Bronchus fibroblast of lung (primary cell): ENCODE measurements at places on chromosomes 16 and 17. TPM values are rescaled to one million over a fixed set of nuclear protein-coding genes. Genes with fewer than 3 reads are reported as not detected.

Gene DVL2
- total RNA-seq, result 57.5 and 65.3 TPM in 2 replicates

Gene C17orf107
- total RNA-seq, result 2.5 and 4.0 TPM in 2 replicates

Gene LSM12
- 43.7 and 45.0 TPM in 2 replicates for total RNA-seq

Gene OR3A3
- not detected in 2 replicates for total RNA-seq

Gene NME1
- total RNA-seq, result 290 and 317 TPM in 2 replicates

Gene FAM171A2
- total RNA-seq, result 6.2 and 7.4 TPM in 2 replicates

Gene CA5A
- not detected in 2 replicates for total RNA-seq

Gene AGRP
- total RNA-seq, result not detected in 2 replicates

Gene LMF1
- 15.1 and 16.4 TPM in 2 replicates for total RNA-seq

Gene RTN4RL1
- 0.30 and 0.34 TPM in 2 replicates for total RNA-seq

Gene SEZ6
- total RNA-seq, result not detected in 2 replicates

Gene ADGRG3
- total RNA-seq, result not detected in 2 replicates

Gene DCAF7
- total RNA-seq, result 26.3 and 26.4 TPM in 2 replicates

Gene CCL8
- total RNA-seq, result not detected in 2 replicates

Gene ZNF287
- total RNA-seq, result 5.7 and 6.2 TPM in 2 replicates

Gene EFNB3
- 0.67 and 0.89 TPM in 2 replicates for total RNA-seq

Gene ADAD2
- total RNA-seq, result not detected in 2 replicates

Gene NETO2
- 26.7 and 28.2 TPM in 2 replicates for total RNA-seq

Gene C16orf54
- total RNA-seq, result not detected in 2 replicates

Gene PIGW
- 6.7 and 7.7 TPM in 2 replicates for total RNA-seq

Gene BCO1
- not detected in 2 replicates for total RNA-seq

Gene CACNG5
- 0.17 TPM in 1 of 2 replicates, not detected in the other for total RNA-seq
